ENCODE measurements at places on chromosomes 2 and 18. TPM values are rescaled to one million over a fixed set of nuclear protein-coding genes. Genes with fewer than 3 reads are reported as not detected.

AKAIN1 gene
- total RNA-seq: not detected

ERICH2 gene
- not detected for total RNA-seq

EN1 gene
- 0.87 TPM for total RNA-seq

CLEC4F gene
- total RNA-seq: not detected

FRZB gene
- 0.07 TPM for total RNA-seq

HRH4 gene
- not detected for total RNA-seq

SLC8A1 gene
- 0.26 TPM for total RNA-seq

NCK2 gene
- total RNA-seq: 20.1 TPM

PROKR1 gene
- 0.03 TPM for total RNA-seq

PFN4 gene
- total RNA-seq: 1.6 TPM

C2orf72 gene
- total RNA-seq: 7.6 TPM

EVA1A gene
- 11.4 TPM for total RNA-seq

SULT1C4 gene
- total RNA-seq: not detected

XDH gene
- 1.1 TPM for total RNA-seq

KCNG2 gene
- total RNA-seq: not detected

MEIS1 gene
- total RNA-seq: 1.8 TPM
